Retinal pigment epithelial cell (primary cell): ENCODE measurements at places on chromosomes 4 and X.
A peak's percentile ranks its signal among the peaks of the same experiment; 100 is the strongest.

DNA sequence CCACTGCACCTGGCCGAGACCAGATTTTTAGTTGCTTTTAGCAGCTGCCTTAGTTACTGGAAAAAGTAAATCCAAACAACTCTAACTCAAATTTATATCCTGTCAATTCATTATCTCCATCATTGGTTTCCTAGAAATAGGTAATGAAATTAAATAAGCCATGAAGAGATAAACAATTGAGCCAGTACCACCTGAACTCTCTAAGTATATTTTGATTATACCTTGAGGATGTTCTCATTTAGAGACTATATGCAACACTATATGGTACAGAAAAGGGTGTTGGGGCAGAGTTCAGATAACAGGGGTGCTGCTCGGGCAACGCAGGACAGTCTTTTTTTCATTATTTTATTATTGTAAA, 35.0 kb downstream of the SAT1 start:
- no peak for DNase-seq

- DNase-seq = no peak
Measured at GRCh38 chrX:31293409-31293808, 221.6 kb upstream of the FTHL17 start.

- no peak for DNase-seq
Measured at GRCh38 chrX:57121816-57122215, 468 bp upstream of the SPIN2B start.

GRCh38 chr4:26132858-26133257, 188.0 kb upstream of the RBPJ start:
- DNase-seq = no peak

DNA sequence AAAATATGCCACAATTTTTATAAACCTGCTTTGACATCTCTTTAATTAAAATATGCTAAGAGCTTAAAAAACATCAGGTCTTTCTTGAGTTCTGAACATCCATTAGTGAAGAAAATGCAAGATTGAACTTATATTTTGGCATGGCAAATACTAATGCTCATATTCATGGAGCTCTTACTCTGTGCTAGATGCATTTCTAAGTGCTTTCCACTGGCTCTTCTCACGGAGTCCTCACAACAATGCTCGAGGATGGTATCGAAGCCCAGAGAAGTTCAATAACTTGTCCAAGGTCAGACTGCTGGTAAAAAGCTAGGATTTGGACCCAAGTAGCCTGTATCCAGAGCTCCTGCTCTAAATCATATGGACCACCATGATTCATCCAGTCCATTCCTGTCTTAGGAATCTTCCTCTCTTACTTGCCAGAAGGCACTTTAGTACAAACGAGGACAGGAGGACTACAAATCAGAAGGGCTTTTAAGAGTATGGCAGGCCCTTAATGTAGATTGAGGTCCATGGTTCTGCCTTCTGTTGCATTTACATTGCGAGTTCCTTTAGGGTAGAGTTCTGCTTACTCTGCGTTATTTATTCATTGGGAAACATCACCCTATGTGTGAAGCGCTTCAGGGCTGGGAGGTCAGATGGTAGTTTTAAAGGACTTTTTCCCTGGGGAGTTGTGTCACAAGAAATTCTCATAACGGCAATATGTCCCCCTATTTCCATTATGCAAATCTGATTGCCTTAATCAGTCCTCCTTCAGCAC, 199.2 kb downstream of the RASL11B start:
- DNase-seq = no peak

DNA sequence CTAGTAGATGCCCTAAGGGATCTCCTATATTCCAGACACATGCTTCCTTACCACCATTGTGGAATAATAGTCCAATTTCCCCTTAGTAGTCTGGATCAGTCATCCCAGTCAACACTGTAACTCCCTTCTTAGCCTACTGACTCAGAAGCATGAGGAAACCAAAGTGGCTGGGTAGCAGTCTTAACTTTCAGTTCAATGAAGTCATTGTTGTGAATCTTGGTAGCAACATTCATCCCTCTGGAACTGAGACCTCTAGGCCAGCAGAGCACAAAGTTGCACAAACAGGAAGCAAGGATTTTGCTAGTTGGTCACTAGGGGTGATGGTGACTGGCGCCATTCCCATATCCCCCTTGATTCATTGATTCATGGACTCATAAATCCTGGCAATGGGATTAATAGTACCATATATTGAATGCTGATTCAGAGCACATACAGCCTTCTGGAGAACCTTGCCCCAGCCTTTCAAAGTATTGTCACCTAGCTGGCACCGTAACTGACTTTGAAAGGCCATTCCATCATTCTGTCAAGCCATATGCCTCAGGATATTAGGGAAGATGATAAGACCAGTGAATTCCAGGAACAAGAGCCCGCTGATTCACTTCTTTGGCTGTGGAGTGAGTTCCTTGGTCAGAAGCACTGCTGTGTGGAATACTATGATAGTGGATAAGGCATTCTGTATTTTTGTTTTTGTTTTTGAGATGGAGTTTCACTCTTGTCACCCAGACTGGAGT, 19.7 kb upstream of the GPAT3 start:
- peak; percentile 27 for DNase-seq
